Upper lobe of left lung (tissue), 6 donors: ENCODE measurements at places on chromosomes 2 and 18. TPM values are rescaled to one million over a fixed set of nuclear protein-coding genes. Genes with fewer than 3 reads are reported as not detected.

DNA sequence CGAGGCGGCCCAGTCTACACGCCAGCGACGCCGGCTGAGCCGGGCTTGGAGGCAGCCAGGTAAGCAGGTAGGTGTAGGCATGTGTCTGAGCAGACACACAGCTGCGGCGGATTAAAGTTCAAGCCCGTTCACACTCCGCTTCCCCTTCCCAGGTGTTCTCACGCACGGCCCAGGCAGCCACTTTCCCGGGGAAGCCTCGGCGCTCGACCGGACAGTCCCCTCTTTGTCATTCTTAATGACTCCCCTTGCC, 367 bp downstream of the TGFA start:
- H3K4me1 ChIP-seq = peaks cover 24% of the 10 kb centered on the region
- H3K4me3 ChIP-seq = peak overlapping the region; percentile 67
- H3K27ac ChIP-seq = peak overlapping the region; percentile 82
- no peaks in the 10 kb centered on the region for H3K27me3 ChIP-seq
- no peak for DNase-seq

The FKBP1B gene
- total RNA-seq = 17.0 TPM

DNA sequence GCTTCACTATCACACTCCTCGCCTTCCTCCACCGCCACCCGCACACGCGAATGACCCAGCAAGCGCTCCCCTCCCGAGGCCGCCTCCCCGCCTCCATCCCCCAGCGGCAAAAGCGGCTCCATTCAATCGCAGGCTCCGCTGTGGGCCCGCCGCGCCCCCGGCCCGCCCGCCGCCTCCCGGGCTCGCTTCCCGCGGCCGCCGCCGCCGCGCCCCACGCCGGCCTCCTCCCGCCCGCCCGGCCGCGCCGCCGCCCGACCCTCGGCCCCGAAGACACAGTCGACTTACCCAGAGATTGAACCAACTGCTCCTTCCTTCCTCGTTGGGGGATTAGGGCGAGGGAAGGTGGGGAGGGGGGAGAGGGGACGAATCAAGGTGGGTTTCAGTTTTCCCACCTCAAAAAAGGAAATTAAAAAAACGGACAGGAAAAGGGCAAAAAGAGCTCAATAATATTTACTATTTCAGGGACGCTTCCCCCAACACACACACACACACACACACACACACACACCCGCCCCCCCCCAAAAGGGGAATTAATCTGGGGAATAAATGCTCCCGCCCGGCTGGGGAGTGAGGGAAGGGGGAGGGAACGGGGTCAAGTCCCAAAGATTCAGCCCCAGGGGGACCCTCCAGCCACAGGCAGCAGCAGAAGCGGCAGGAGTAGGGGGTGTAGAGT, 743 bp downstream of the XPO1 start:
- peak overlapping the region; percentile 95 for H3K27ac ChIP-seq
- H3K4me1 ChIP-seq = peaks cover 36% of the 10 kb centered on the region
- DNase-seq = peak; percentile 92
- H3K27me3 ChIP-seq = no peaks in the 10 kb centered on the region

DNA sequence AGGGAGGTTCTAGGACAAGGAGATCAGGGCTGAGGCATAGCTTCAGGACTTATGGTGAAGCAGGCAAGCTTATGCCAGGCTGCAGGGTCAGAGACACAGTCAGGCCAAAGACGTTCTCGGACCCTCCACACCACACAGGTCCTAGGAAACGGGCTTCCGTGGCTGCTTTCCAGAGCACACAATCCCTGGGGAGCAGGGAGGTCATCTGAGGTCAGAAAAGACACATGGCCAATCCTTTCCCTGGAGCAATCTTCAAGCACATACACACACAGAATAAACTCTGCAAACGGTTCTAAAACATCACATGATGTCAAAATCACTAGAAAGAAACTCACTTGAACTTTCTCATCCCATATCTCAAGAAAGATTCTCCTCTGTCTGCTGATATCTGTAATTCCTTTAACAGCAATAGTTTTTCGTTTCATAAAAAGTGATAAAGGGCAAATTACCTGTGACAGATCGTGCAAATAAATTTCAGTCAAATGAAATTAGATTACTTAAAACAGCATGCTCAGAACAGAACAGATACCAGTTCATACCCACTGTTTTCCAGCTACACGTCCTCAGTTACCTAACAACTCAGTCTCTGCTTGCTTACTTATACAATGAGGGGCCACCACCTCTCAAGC, 63.9 kb downstream of the MBOAT2 start:
- DNase-seq = no peak
- no peak overlapping the region for H3K27ac ChIP-seq
- no peak overlapping the region for H3K4me3 ChIP-seq
- H3K4me1 ChIP-seq = no peaks in the 10 kb centered on the region
- no peaks in the 10 kb centered on the region for H3K27me3 ChIP-seq
- H3K36me3 ChIP-seq = peaks cover 9% of the 10 kb centered on the region

The STAMBP gene
- 29.9 TPM for total RNA-seq

GRCh38 chr2:15159751-15160177, 401.4 kb downstream of the NBAS start:
- H3K27ac ChIP-seq = peak overlapping the region; percentile 36
- peaks cover 5% of the 10 kb centered on the region for H3K4me1 ChIP-seq
- no peaks in the 10 kb centered on the region for H3K36me3 ChIP-seq
- no peak overlapping the region for H3K4me3 ChIP-seq
- DNase-seq = no peak

DNA sequence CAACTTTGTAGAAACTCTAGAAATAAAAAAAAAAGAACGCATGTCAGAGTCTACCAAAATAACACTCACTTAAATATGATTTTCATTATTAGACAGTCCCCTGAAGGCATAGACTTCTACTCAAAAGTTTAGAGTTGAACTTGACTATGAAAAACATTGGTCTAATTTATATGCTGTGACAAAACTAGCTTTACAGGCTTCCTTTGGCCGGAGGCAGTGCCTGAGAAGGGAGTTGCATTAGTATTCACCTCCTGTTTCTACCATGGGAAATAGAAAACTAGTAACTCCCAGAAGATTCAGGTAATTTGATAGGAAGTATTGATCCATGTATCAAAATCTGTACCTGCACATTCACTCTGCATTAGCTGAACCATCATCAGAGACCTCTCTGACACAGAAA, 163.4 kb upstream of the NOSTRIN start:
- H3K36me3 ChIP-seq = no peaks in the 10 kb centered on the region
- no peak overlapping the region for H3K4me3 ChIP-seq
- peaks cover under 1% of the 10 kb centered on the region for H3K4me1 ChIP-seq
- no peaks in the 10 kb centered on the region for H3K27me3 ChIP-seq
- no peak overlapping the region for H3K27ac ChIP-seq
